Astrocyte of the hippocampus (primary cell): ENCODE measurements at places on chromosomes 7 and 10.
A peak's percentile ranks its signal among the peaks of the same experiment; 100 is the strongest.

DNA sequence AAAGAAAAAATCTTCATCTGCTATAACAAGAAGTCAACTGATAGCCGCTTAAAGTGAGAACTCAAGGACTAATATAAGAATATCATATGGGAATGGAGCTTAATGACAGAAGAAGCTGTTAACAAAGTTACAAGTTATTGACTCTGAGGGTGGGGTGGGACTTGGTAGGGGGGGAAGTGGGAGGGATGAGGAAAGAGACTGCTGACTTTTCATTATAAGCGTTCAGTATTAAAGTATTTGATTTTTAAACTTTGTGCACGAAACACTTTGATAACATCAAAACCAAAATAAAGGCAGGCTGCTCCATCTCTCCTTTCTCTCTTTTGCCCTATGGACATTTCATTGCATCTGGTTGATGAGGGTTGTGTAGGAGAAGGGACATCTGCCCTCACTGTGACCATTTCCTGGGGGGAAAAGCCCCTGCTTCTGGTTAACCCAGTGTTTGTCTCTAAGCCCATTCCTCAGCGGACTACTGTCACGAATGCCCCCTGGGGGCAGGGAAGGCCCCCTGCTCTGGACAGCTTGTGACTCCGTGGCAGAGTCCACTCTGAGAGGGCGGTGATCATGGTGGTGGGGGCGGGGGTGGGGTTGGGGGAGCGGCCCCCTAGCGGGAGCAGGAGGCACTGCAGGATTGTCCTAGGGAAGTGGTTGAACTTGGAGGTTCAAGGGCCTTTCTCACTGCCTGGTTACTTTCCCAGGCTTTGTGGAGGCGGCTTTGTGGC is 17.4 kb downstream of the SLC13A4 start:
- no peak for DNase-seq

- no peak for DNase-seq
Observed at GRCh38 chr10:120605410-120605809, 148.4 kb downstream of the PLPP4 start.

GRCh38 chr10:89478085-89478738 is 57.2 kb downstream of the SLC16A12 start:
- DNase-seq: peak; percentile 76

- DNase-seq: peak; percentile 16
Observed at GRCh38 chr10:6729071-6729774, 149.1 kb upstream of the PRKCQ start.

DNA sequence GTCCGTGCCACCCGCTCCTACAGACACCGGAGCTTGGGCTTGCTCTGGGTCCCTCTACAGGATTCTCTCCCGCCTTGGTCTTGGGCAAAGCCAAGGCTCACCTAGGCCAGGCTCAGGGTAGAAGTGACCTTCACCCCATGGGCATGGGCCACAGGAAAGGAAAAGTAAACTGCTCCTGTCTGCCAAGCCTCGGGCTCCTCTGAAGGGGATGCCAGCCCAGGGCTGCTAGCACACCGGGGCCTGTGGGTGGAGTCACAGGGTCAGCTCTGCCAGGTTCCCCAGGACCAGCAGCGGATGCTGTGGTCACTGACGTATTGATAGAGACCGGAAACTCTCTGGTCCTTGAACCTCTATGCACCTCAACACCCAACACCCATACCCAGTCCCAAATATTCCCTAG is 222.7 kb upstream of the MGMT start:
- DNase-seq: no peak

DNA sequence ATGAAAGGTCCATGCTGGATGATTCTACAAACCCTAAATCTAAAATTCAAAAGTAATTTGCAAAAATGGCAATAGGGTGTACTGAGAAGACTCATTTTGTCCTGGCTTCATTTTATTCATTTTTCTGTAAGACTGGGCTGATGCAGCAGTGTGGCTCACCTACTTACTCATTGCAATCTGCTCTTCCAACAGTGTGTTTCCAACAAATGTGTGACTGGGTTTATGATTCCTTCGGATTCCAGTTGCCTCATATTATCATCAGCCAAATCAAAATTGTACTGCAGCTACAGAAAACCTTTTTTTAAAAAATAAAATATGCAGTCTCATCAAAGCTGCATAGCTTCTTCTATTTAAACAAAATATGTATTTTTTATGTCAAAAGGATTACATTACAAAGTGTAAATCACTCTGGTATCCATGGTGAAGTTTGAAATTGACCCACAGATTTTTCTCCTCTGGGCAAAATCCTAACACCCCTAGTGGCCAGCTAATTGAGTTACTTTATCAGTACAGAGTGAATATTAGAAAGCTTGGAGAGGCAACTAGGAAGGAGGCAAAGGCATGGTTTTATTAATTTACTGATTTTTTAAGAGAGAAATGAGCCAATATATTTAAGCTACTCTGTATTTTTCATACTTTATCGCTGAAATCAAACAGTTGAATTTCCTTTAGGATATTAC is 390.3 kb downstream of the MAGI2 start:
- no peak for DNase-seq

DNA sequence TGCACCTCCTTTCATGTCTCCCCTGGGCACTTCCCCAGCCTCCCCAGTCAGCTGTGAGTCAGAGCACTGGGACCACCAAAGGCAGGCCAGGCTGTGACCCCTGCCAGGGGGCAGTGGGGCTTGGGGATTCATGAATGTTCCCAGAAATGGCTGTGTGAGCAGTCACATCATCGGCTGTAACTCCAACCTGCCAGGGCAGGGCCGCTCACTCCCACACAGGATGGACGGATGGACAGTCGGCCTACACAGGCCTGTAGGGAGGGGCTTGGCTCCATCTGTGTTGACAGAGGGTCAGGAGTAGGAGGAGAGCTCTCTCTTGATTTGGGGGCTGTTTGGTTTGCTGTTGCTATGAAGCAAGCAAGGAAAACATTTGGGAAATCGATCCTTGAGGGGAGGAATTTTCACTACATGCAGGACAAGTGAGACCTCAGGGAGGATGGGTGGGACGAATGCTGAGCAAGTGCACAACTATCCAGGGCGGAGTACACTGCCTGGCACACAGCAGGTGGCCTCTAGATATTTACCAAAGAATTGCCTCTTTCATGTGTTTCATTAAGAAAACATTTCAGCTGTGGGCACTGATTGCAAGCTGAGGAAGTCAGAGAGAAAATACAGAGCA is 2.9 kb upstream of the IGFBP1 start:
- DNase-seq: peak; percentile 37

DNA sequence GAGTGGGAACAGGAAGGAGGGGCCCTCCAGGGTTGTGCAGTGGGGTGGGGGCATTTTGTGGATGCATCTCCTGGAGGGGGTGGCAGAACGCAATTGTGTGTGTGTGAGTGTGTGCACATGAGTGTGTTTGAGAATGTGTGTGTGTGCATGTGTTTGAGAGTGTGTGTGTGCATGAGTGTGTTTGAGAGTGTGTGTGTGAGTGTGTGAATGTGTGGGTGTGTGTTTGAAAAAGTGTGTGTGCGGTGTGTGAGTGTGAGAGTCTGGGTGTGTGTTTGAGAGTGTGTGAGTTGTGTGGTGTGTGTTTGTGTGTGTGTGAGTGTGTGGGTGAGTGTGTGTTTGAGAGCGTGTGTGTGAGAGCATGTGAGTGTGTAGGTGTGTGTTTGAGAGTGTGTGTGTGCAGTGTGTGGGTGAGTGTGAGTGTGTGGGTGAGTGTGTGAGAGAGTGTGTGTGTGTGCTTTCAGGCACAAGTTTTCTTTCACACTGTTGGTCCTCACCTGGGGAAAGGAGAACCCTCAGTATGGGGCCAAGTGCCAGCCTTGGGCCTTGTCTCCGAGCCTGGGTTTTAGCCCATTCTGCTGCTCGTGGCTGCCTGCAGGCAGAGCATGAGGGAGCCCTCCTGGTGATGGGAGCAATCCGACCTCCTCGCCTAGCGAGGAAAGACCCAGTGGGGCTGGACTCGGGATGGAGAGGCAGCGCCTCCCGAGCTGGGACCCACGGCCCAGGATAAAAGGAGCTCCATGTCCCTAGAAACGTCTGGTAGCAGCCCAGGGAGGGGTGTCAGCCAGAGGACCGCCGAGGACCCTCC is 35.6 kb downstream of the CDH23 start:
- DNase-seq: no peak

GRCh38 chr7:35691827-35692307 is 3.1 kb downstream of the HERPUD2 start:
- no peak for DNase-seq
